ENCODE measurements at places on chromosomes 5 and 9.

DNA sequence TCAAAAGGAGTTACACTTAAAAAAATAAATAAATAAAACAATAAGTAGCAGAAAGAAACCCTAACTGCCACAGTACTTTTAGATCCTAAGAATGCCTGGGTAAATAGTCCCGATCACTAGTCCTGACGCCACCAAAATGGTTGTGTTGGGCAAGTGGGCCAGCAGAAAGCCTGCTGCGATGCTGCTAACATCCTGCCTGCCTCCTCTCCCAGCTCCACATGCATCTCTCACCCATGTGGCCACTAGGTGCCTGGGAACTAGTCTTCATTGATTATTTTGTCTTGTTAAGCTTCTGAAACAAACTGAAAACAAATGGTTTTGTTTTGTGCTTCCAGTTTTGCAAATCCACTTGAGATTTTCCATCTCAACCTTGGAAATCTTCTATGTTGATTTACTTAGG lies 54.4 kb upstream of the TRAF1 start:
- DNase-seq = no peak

GRCh38 chr9:135775911-135776310 lies 73.9 kb downstream of the KCNT1 start:
- no peak for DNase-seq

GRCh38 chr5:73459366-73459765 lies 10.8 kb upstream of the FOXD1 start:
- DNase-seq = no peak

- DNase-seq = no peak
Observed at GRCh38 chr5:101271416-101271815, 368.3 kb upstream of the ST8SIA4 start.

GRCh38 chr9:19875291-19875920 lies 86.6 kb upstream of the SLC24A2 start:
- peak; percentile 3 for DNase-seq

DNA sequence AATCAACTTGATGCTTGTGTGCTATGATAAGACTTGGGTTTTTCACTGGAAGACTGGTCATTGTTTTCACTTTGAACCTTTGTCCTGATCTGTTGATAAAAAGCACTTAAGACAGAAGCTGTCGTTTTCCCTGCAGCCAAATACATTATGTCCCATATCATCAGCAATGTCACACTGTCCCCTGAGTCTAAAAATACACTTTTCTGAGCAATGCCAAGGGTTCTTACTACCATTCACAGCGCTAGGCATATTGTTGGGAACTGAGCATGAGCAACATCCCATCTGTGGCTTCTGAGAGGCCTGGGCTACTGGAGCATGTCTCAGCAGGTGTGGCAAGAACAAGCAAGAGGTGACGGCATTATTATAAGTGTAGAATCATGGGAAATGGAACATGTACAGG lies 81.8 kb downstream of the SEMA6A start:
- DNase-seq = no peak

GRCh38 chr9:133771486-133772482 lies 33.6 kb upstream of the SARDH start:
- no peak for DNase-seq

Measured in NCI-H446 treated with DMSO at 0.1 percent for 48 hours (cell line).